Hematopoietic multipotent progenitor cell treated with erythropoietin and hydrocortisone succinate and interleukin-3 and kit ligand, for 8 days (in vitro differentiated cells): ENCODE measurements at places on chromosomes 2 and 18.

DNA sequence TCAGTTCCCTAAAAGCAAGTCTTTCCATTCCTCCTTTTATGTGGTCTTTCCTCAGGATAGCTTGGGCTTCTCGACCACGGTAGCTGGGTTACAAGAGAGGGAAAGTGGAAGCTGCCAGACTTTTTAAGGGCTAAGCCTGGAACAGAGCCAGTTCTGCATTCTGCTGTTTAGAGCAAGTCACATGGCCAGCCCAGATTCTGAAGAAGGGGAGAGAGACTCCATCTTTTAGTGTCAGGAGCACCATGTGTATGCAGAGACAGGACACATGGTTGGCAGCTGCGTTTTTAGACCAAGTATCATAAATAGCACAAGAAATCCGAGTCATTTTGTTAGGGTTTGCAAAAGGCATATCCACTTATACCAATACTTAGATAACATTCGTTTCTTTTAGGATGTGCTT lies 4.7 kb downstream of the HMSD start:
- no peak for DNase-seq

DNA sequence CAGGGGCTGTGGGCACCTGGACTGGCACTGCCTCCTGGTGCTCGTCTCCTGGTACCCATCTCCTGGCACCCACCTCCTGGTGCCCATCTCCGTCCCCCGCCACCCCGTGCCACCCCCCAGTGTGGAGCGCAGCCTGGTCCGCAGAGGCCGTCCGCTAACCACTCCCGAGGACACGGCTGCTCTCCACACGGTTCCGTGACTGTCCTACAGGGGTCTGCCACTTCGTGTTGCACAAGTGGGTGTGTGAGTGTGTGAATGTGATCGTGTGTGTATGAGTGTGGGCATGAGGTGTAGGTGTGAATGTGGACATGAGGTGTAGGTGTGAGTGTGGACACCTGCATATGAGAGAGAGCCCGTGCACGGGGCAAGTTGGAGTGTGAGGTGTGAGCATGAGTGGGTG lies 119.4 kb upstream of the HS6ST1 start:
- no peak for DNase-seq

DNA sequence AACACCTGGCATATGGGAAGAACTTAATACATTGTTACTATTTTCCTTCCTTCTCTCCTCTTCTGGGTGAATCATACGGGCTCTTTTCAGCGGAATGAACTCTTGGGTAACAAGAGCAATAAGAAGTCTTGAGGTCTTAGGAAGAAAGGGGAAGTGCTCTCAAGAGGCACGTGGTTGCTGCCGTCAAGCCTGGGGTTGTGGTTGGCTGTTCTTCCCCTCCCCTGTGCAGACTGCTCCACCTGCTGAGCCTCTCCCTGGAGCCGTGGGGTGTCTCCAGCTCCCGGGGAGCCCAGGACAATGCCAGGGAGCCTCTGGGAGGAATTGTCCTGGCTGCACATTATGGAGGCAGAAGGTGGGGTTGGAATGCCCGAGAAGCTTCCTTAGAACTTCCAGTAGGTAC lies 19.4 kb downstream of the TOGARAM2 start:
- peak; percentile 60 for DNase-seq

DNA sequence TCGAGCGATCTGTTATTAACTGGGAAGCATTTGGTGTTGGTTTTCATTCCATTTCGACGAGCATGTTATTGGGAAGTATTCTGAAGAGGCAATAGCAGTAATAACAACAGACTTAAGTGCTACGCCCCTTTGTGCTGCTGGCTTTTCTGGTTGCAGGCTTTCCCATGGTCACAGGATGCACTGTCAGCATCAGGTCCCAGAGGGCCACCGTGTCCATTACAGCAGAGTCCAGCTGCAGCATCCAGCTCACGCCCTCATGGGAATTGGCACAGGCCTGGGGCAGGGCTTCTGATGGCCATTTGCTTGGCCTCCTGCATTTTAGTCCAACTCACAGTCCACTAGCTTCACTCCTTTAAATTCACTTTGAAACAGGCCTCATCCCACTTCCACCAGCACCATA lies 44.4 kb downstream of the BCL2L11 start:
- DNase-seq: no peak

DNA sequence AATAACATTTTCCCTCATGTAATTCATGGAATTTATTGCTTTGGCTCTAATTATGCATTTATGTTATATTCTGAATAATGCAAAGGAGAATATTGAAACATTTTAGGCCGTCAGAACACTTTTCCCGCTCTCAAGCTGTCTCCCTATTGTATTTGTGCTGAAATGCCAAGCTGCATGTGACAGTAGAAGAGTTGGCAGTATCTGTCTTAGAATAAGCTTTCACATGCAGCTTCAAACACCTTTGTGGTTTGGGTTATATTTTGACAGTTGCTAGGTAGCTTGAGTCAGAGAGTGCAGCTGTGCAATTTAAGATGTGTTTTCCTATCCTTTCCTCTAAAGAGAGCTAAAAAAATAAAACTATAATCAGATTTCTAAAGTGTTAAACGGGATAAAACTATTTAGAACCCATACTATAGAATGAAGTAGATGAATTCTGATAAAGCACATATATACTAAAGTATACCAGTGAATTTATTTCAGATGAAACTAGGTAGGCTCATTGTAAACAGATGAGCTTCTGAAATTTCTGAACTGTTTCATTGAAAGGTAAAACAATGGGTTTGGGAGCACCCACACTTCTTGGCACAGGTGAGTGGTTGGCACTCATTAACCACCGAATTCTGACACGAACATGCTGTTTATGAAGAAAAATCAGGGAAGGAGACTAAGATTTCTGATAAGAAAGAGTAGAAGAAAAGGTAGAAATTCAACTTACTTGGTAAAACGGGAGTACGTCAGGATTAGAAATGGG lies 43.4 kb downstream of the PLCL1 start:
- DNase-seq: no peak

- no peak for DNase-seq
Measured at GRCh38 chr2:111050701-111051376, 69.9 kb upstream of the BCL2L11 start.

DNA sequence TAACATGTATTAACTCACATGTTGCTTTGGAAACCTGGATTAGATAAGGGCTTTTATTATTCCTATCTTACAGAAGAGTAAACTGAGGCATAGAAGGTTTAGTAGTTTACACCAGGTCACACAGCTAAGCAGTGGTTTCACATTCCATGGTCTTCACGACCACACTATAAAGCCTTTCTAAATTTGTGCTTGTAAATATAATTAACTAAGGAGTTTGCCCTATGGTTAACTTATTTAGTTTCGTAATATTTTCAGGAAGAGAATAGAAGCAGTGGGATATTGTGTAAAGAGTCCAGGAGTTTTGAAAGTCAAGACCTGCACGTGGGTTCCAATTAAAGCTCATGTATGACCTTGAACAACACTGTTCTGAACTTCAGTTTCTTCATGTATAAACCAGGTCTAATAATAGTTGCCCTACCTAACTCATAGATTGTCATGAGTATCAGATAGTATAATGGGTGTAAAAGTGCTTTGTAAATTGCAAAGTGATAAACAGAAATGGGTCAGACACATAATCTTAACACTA lies 19.5 kb upstream of the SOS1 start:
- DNase-seq: no peak

DNA sequence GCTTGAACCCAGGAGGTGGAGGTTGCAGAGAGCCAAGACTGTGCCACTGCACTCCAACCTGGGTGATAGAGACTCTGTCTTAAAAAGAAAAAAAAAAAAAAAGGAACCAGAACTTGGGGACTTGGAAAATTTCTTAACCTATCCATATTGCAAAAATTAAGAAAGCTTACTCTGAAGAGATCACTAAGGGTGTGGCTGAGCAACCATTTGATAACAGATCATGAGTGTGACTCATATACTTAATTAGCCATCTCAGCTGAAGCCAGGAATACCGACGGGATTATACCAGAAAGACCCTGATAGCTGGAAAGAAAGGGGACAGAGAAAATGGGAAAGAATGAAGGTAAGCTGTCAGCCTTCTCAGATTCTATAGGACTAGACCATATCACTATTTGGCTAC lies 7.1 kb upstream of the ADD2 start:
- DNase-seq: no peak

GRCh38 chr2:46962751-46963150 lies 47.1 kb upstream of the MCFD2 start:
- no peak for DNase-seq

GRCh38 chr2:54945391-54946219 lies 104.6 kb downstream of the RTN4 start:
- DNase-seq: no peak

- DNase-seq: no peak
Measured at GRCh38 chr2:156116113-156116512, 216.4 kb downstream of the NR4A2 start.

DNA sequence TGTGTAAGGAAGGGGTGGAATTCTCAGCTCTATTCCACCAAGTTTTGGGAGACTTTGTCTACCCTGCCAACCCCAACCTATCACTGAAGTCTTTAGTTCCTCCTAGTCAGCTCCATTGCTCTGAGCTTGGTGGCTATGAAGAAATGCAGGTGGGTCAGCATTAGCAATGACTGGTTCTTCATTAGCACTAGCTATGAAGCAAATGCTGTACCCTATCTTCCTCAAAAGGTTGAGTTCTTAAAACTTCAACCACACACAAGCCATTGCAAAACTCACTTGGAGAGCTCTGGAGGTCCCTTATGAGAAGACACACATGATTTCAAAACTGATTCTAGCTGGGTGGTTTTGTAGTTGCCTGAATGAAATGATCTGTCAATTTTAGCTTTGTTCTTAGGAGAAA lies 193.8 kb downstream of the IKZF2 start:
- peak; percentile 51 for DNase-seq

GRCh38 chr2:102046135-102046986 lies 54.6 kb downstream of the IL1R2 start:
- DNase-seq: no peak

- peak; percentile 74 for DNase-seq
Measured at GRCh38 chr2:171523088-171524017, 1.1 kb downstream of the CYBRD1 start.
